Liver (tissue), 10 donors: ENCODE measurements at places on chromosomes 1 and 21.

- H3K27ac ChIP-seq, result no peak overlapping the region
- peaks cover 2% of the 10 kb centered on the region for H3K4me1 ChIP-seq
- no peak overlapping the region for H3K4me3 ChIP-seq
- DNase-seq, result no peak
- H3K36me3 ChIP-seq, result no peaks in the 10 kb centered on the region
- no peaks in the 10 kb centered on the region for H3K27me3 ChIP-seq
These were observed 8.3 kb downstream of the TRNP1 start for GRCh38 chr1:27001570-27002360.

GRCh38 chr21:38988509-38989378 lies 183.0 kb downstream of the ETS2 start:
- H3K27ac ChIP-seq, result no peak overlapping the region
- no peak for DNase-seq
- no peaks in the 10 kb centered on the region for H3K4me1 ChIP-seq
- H3K27me3 ChIP-seq, result no peaks in the 10 kb centered on the region
- H3K36me3 ChIP-seq, result no peaks in the 10 kb centered on the region

- no peak overlapping the region for H3K27ac ChIP-seq
- H3K27me3 ChIP-seq, result no peaks in the 10 kb centered on the region
- H3K4me3 ChIP-seq, result no peak overlapping the region
These were observed 31.2 kb upstream of the RGL1 start for GRCh38 chr1:183773482-183774274.

GRCh38 chr21:25858325-25858724 lies 123.6 kb downstream of the GABPA start:
- H3K27ac ChIP-seq, result no peak overlapping the region
- no peaks in the 10 kb centered on the region for H3K27me3 ChIP-seq
- no peak for DNase-seq
- H3K36me3 ChIP-seq, result no peaks in the 10 kb centered on the region

GRCh38 chr21:29077651-29078090 lies 4.2 kb upstream of the CCT8 start:
- H3K4me1 ChIP-seq, result peaks cover 5% of the 10 kb centered on the region
- no peaks in the 10 kb centered on the region for H3K27me3 ChIP-seq
- H3K4me3 ChIP-seq, result peak overlapping the region; percentile 20
- peak; percentile 38 for DNase-seq
